ENCODE measurements at places on chromosomes 2 and 18. TPM values are rescaled to one million over a fixed set of nuclear protein-coding genes. Genes with fewer than 3 reads are reported as not detected.

The DYSF gene
- 0.47 TPM for total RNA-seq

The STAT4 gene
- total RNA-seq: 1.2 TPM

- no peak for DNase-seq
Measured at GRCh38 chr2:171810422-171811244, 83.4 kb downstream of the SLC25A12 start.

GRCh38 chr18:24014986-24015638, 558 bp downstream of the TTC39C start:
- peak; percentile 50 for DNase-seq

DNA sequence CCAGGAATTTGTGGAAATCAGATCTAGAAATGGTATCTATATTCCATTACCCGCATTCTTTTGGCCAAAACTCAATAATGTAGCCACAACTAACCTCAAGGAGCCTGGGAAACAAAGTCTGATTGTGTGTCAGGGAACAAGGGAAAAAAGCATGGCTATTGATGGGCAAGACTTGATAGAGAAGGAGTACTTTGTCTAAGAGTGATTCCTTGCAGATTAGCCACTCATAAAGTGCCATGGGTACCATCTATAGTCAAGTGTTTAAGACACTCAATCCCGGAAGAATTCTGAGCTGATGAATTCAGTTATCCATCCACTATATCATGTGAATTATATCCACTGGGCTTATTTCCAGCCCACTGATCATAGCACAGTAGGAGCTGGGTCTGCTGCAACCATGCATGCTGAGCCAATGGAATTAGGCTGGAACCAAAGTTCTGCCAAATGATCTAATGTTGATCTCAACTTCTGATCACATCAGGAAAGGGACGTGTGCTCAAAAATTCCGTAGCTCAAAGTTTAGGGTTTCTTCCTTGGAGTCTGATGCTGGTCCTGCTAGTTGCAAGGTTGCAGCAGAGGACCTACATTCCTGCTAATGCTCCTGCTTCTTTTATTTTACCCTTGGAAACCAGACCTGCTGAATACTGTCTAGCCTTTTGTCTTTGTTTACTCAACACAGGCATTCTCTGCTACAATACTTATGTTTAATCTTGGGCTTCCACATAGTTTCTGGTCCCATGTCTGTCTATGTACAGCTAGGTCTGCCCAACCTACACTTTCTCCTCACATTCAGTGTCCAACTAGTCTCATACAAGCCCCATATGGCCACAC, 629.7 kb downstream of the IRS1 start:
- no peak for DNase-seq

DNA sequence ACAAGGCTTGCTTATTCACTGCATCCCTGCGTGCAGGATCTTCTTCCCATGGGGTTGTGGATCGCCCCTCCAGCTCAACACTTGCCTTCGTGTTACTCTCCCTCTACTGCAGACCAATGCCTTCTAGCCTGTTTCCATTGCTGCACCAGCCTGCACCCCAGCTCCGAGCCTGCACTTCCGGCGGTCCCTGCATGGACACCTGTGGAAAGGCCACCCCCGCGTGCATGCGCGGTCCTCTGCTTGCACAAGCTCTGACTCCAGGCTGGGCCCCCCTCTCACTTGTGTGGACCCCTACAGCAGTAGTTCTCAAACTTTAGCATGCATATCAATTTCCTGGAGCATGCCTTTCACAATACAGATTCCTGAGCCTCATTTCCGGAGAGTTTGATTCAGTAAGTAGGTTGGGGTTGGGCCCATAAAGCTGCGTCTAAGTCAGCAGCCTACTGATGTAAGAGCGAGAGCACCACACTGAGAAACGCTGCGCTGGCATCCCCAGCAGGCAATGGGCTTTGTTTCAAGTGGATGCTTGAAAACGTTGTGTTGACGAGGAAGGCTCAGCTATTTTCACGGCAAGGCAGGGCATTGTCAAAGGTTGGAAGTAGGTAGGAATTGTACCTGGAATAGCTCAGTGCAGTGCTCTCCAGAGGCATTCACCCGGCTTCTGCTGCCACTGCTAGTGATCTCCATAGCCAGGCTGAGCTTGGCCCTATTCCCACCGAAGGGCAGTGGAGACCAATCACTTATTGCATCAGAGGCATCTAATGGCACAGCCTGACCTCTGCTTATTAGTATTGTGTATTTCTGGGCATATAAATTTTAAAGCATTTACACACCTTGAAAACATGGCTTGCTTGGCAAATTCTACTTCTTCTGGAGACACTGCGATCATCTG, 32.6 kb downstream of the CREG2 start:
- DNase-seq: no peak

- no peak for DNase-seq
Measured at GRCh38 chr2:72778410-72778809, 47.4 kb downstream of the EXOC6B start.

GRCh38 chr2:125386074-125386473, 1269.9 kb upstream of the GYPC start:
- no peak for DNase-seq

DNA sequence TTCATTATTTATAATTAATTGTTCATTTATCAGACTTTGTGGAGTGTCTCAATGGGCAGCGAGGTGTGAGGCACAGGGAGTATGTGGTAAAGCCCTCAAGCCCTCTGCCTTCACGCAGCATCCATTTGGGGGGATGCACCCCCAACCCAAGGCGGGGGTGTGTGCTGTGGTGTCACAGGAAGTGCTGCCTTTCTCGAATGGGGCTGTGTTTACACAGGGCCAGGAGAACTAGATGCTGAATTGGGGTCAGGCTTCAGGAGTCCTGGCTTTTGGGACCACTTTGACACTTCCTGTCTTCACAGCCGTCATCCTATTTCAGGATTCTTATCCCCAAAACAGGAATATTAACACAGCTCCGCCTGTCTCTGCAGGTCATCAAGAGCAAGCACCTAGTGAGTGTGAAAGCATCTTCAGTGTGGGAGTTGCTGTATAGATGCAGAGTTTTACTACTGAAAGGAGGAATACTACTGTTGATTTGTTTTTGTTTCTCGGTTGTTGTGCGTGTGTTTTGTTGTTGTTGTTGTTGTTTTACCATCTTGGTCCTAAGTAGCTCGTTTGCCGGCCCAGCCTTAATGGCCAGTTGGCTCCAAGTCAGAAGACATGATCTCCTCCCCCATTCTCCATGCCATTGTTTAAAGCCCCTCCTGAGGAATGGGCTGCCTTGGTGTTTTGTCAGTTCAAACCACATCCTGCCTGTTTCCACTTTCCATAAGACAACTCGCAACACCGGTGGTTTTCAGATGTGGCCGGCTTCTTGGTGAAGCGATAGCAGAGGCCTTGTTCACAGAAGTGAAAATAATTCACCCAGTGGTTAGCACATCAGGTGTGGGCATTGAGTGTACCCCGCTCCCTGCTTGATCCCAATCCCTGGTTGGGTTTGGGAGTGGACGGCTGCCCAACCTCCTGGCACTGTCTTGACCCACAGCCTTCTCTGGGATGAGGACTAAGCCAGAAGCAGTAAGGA, 221.3 kb downstream of the BCL2 start:
- DNase-seq: no peak

DNA sequence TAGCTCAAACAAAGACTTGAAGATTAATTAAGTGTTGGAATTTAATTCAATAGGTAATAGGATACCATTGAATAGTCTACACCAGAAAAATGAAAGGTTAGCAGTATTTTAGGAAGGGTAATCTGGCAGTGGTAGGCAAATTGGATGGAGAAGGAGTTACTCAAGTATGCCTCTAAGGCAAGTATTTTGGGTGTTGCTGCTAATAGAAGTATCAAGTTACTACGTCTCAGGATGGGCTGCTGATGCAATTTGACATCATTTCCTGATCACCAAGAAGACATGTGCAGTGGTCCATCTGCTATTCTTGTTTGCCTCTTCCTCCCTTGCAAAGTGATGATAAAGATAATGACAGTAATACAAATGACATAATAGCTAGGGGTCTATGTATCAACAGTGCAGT, 485.3 kb downstream of the TGIF1 start:
- no peak for DNase-seq

- no peak for DNase-seq
Measured at GRCh38 chr18:60202708-60203107, 169.9 kb downstream of the MC4R start.

GRCh38 chr18:5419601-5420000, 124.1 kb upstream of the ZBTB14 start:
- DNase-seq: no peak
